ENCODE measurements at places on chromosomes 1 and 21. TPM values are rescaled to one million over a fixed set of nuclear protein-coding genes. Genes with fewer than 3 reads are reported as not detected.

KMO gene
- total RNA-seq, result not detected

FAM163A gene
- not detected for total RNA-seq

DNASE2B gene
- total RNA-seq, result not detected

PKP1 gene
- total RNA-seq, result not detected

CCDC181 gene
- total RNA-seq, result not detected

MAN1C1 gene
- total RNA-seq, result 41.0 TPM

Measured in activated naive CD4-positive, alpha-beta T cell treated with anti-CD3 and anti-CD28 coated beads, Interleukin-2, amount 10 ng/mL, durations not matched to agents 5 hours and 36 hours (primary cell).